ENCODE measurements at places on chromosomes 16 and 17.

DNA sequence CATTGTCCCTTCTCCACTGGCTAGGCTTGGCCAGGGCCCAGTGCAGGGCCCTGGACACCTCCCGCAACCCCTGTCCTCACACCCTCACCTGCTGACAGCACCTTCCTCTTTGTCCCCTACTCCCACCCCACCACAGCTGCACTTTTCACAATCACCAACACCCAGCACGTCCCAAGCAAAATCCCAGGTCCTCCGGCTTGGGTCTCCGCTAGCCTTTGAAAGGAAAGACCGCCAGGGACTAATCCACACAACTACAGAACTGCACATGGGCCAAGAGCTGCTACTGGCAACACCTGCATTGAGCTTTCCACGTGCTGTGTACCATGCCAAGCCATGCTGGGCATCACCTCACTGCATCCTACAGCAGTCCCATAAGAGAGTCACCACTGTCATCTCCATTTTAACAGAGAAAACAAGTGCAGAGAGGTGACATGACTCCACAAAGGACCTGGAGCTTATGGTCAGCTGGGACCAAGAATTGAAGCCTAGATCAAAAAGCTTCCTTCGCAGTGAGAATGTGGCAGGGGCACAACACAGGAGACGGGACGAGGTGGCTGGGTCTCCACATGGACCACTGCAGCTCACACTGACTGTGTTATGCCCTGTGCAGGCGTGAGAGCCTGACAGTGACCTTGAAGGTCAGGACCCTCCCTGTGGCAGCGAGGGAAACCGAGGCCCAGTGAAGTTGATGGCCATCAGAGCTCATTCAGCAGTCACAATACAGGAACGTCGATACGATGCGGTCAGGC lies 22.5 kb downstream of the FBXO31 start:
- no peak for DNase-seq

GRCh38 chr16:76931186-76931585 lies 259.8 kb upstream of the MON1B start:
- DNase-seq: no peak

DNA sequence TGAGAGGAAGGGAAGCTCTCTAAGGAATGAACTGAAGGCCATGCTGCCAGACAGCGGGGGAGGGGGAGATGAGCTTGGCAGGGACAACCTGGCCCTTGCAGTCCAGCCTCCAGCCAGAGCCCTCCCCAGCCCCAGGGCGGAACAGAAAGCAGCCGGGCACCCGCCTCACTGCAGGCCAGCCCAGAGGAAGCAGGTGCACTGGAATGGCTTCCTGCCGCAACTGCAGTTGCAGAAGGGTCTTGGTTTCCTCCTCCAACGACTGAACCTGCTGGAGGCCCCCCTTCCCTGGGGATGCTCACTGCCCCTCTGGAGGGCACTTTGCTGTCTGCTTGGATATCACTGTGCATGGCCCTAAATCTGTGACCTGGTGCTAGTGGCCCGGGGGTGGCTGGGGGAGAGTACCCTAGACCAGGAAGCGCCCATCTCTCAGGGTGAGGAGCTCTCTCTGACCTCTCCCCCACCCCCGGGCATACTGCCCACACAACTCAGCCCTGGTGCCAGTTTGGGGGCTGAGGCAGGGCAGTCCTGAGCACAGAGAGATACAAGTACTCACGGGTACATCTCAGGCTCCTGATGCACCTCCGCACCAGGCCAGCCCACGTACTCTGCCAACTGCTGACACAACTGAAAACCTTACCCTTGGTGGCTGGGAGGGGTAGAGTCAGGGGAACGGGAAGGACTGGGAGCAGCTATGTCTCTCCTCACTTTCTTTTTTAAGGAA lies 41.1 kb downstream of the MYO18A start:
- DNase-seq: no peak

DNA sequence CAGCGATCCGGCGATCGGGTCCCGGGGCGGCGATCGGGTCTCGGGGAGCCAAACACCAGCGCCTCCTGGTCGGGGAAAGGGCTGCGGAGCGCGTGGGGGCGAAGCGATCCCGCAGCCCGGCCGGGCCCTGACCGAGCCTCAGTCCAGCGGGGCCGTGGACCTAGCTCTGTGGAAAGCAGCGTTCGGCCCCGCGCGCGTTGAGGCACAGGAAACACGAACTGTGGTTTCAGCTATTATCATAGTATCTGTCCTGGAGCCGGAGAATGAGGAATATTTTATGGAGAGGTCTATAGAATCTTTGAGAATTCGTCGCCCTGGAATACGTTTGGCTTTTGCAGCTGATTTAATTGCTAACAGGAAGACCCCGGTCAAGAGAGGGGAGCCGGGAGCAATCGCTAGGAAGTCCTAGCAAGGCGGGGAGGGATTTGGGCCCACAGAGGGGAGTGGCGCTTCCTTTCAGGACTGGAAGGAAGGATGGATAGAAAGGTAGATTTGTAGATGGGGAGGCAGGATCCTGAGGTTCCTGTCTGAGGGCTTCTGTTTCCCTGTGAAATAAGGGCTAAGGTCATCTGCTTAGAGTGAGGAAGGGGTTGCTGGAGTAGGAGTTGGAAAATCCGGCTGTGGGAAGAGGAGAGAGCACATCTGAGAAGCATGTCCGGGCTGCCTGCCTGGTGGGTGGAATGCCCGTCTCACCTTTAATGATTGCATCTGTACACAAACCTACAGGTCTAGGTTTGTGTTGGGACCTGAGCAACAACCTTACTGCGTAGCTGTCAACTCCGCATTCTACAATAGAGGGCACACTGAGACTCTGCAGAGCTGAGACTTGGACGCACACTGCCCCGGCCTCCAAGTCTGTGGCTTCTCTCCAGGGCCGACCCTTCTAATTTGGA lies 770 bp downstream of the CCNF start:
- DNase-seq: peak; percentile 48

- no peak for DNase-seq
Observed at GRCh38 chr17:43216369-43216761, 4.7 kb downstream of the TMEM106A start.

DNA sequence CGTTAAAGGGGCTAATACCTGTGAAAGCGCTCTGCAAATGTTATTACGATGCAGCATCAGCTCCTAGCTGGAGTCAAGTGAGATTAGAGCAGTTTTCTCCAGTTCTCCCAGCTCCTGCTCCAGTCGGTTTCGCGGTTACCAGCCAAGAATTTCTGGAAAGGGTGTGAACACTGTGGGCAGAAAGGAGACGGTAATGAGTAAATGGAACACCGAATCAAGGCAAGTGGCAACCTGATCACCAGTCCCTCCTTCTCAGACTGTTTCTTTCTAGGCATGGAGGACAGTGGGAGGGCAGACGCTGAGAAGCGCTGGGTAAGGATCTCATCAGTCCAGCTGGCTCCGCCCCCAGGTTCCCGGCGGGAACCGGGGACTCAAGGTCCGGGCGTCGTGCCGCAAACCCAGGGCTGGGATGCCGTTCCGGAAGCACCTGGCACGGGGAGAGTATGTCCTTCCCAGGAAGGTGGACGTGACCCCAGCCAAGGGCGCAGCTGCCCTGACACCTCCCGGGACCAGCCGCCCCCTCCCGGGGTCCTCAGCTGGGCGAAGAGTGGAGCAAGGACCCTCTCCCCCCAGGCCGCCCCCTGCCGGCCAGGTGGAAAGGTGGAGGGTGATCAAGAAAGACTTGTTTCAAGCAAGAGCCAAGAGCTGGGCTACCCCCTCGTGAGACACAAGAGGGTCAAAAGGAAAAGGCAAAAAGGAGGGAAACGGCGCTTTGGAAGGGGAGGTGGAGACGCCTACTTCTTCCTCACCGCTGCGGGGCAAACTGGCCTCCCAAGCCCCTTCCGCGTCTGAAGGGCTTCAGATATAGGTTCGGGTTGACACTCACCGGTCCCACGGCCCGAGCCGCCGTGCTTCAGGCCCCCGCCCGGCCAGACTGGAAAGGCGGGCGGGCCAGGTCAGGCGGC lies 481 bp downstream of the MYO19 start:
- peak; percentile 83 for DNase-seq

DNA sequence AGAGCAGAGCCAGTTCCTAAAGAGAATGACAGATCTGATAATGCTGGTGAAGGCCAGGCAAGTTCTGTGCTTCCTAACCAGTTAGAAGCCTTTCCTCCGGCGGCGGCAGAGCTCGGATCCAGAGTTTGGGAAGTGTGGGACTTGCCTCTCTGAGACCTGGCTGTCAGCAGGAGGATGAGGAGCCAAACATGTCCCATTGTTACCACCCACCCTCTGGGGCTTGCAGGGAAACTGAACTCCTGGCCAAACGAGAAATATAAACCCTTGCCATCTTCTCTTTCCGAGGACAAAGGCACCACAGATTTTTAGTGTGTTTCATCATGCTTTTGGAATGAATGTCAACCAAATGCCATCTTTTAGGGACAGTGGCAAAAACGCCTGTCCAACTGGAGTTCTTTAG lies 80.2 kb upstream of the SMURF2 start:
- no peak for DNase-seq

- no peak for DNase-seq
Observed at GRCh38 chr17:64174686-64175456, 44.9 kb upstream of the ERN1 start.

DNA sequence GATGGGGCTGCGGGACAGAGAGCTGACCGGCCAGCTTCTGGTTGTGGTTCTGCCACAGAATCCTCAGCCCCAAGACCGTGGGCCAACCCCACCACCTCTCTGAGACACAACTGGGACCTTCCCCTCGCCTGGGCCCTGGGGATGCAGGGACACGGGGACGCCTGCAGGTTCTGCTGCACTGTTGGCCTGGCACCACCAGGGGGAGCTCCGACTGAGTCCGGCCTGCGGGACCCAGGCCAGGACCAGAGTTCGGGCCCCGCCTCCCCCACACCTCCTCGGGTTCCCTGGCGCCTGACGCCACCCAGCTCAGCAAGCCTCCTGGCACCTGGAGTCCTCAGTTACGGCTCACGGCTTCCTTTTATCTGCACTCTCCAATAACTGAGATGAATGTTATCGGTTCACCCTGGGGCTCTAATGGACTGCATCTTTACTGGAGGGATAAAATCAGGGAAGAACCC lies 27.3 kb downstream of the TBC1D16 start:
- DNase-seq: peak; percentile 60

- DNase-seq: no peak
Observed at GRCh38 chr17:70446446-70446845, 277.1 kb downstream of the KCNJ2 start.

GRCh38 chr16:49488336-49488735 lies 114.7 kb downstream of the C16orf78 start:
- DNase-seq: no peak

DNA sequence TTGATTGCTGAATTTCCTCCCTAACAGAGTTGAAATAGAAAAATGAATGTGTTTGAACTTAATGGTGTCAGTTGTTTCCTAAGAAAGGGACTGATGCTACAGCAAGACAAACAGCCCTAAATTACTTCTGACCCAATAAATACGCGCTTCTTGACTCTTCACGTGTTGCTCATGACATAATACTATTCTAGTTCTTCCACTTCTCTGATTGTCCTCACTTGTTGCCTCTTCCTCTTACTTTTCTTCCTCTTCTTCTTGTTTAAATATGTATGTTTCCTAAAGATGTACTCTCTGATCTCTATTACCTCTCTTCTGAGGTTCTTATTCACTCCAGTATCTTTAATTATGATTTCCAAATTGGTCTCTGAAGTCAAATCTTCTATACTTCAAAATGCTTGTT lies 32.4 kb downstream of the RNF43 start:
- no peak for DNase-seq

- no peak for DNase-seq
Observed at GRCh38 chr16:27066668-27067537, at the start of gene C16orf82. C16orf82 (plus strand) TSS chr16:27066927.

DNA sequence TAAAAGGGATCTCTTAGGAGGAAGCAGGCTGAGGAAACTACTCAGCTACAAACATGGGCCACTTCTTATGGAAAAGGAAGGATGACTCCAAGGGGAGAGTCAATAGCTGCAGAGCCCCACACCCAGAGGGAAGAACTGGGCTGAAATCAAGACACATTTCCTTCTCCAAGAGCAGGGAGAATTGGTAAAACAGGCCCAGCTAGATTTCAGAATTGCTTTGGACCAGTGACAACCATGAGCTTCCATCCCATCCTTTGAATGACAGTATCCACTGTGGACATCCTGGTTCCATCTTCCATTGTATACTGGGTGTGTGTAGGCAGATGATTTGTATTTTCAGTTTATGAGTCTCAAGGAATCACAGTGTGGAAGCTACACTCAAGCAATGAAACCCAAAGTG lies 267.5 kb downstream of the IRF8 start:
- DNase-seq: no peak

DNA sequence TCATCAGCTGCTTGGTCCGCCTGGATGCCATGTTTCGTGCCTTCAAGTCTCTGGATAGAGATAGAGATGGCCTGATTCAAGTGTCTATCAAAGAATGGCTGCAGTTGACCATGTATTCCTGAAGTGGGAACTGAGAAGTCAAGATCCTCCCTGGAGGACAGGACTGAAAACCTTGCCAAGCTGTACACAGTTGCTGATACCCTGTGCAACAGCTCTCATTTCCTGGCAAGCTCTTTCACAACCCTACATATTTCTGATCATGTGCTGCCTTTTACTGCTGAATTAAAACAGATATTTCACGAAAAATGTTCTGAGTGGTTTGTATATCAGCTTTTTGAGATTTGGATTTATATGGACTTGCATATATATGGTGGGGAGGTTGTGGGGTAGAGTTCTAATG lies 898 bp downstream of the CAPNS2 start:
- DNase-seq: no peak

DNA sequence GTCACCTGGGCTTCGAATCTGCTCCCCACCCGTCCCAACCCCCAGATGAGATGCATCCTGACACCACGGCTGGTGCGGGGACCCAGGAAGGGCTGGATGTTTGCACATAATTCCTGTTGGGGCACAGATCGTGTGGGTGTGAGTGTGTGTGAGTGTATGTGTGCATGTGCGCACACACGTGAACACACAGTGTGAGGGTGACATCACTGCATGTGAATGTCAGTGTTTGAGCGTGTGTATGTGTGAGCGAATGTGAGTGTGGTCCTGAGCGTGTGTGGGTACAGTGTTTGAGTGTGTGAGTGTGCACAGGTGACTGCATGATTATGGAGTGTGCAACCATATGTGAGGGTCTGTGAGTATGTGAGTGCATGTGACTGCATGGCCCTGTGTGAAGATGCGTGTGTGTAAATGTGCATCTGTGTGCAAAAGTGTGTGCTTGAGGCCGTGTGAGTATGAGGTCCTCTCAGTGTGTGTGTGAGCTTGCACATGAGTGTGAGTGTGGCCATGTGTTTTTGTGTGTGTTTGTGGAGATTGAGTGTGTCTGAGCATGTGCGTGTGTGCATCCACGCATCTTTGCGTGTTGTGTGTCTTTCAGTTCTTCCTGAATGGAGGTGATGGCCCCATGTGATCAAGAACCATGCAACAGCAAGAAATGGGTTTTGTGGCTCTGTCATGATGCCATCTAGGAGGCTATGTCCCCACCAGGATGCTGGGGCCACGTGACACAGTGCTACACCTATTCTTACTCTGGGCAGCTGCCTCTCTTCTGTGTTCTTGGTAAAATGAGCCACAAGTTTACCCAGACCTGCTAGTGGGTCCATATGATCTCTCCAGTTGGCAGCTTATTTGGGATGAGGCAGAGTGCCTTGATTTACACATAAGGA lies 70.5 kb upstream of the GCSH start:
- no peak for DNase-seq

Measured in hematopoietic multipotent progenitor cell treated with erythropoietin and hydrocortisone succinate and interleukin-3 and kit ligand, for 8 days (in vitro differentiated cells).